ENCODE measurements at places on chromosomes 3 and 15.
A peak's percentile ranks its signal among the peaks of the same experiment; 100 is the strongest.

- DNase-seq: no peak
Observed at GRCh38 chr3:194540274-194540905, 53.6 kb upstream of the ATP13A3 start.

DNA sequence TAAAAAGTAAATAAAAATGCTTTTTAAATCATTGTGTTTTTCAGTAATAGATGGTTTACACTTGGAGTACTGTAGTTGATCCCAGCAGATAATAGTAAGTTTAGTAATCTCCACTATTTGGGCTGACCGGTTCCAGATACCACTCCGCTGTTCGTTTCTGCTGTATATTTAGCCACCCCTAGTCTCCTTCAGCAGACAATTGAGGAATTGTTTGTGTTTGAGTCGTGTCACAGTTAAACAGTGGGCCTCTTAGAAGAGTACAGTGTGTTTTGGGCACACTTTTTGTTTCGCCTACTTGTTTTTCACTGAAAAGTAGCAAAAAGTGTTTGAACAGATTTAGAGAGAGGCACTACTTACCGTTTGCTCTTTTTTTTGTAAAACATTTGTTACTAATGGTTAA is 33.2 kb downstream of the PAK2 start:
- DNase-seq: no peak

DNA sequence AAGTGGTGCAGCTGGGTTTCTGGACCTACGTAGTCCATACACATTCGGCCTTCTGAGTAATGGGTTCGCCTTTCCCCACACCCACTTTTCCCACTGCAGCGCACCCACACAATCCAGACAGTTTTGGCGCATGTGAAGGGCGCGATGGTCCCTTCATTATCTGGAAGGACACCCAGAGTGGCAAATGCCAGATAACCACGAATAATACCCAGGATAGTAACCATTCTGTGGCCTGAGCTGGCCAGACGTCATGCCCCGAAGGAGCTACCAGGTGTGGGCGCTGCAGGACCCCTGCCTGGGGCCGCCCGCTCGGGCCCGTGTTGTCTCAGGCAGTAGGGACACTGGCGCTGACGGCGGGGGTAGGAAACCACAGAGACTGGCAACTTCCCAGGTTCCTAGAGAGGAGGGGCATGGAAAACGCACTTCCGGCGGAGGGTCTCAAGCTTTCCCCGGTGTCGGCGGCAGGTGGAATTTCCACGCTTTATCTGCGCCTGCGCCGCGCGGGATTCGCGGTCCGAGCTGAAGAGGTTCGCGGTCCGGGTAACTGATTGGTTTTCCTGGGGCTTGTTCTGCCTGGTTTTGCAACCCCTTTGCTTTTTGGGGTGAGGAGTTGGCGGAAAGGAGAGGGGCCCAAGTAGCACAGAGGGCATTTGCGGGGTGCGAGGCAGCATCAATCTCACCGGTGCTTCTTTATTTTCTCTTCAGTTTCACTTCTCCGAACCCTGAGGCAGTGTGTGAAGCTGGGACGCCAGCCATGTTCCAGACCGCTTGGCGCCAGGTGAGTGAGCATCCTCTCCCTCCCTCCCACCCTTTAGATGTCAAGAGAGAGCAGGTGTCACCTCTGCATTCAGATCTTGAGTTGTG is at the start of gene ZNF620:
Gene ZNF620, plus strand, starts transcription at position 441 of the 864 bp plus-strand sequence. Its CDS starts 314 bp downstream, at position 755.
- DNase-seq: peak; percentile 85

DNA sequence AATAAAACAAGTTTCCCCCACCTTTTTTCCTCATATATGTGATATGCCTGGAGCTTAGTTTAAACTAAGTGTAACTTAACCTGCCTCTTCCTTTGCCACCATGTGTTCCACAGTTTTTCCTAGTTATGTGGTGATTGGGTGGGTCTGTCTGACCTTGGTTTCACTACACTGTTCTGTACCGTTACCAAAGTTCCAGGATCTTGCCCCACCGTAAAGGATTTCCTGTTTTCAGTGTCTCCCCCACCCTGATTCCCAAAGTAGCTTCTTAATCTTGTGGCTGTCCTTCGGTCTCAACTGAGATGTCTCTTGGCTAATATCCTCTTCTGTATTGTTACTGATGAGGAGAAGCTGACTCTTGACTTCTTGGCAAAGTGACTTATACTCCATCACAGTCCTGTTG is 6.4 kb upstream of the MGA start:
- DNase-seq: no peak

DNA sequence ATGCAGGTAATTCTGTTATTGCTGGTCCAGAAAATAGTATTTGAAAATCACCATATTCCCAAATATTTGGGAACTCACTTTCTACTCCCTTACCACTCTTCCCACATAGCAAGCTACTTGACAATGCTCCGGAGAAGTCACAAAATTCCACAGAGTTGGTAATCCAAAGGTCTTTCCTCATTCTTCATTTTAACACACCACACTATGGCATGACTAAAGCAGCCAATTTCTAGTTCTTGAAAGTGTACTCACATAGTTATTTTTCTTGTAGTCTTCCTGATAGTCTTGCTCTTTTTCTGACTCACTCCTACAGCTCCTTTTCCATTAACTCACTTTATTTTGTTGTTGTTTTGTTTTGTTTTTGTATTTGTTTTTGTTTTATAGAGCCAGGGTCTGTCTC is 67.2 kb downstream of the MYO9A start:
- DNase-seq: no peak

DNA sequence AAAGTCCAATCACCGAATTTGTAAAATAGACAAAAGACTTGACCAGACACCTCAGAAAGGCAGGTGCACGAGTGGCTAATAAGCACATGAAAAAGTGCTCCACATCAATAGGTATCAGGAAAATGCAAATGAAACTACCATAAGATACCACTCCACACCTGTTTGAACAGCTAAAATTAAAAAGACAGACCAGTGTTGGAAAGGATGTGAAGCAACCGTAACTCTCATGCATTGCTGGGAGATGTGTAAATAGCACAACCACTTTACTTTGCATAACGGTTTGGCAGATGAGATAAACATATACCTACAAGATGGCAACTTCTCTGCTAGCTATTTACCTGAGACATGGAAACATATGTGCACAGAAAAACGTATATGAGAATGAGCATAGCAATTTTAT is 56.9 kb downstream of the CADPS start:
- no peak for DNase-seq

GRCh38 chr3:8938021-8938420 is 25.3 kb downstream of the RAD18 start:
- no peak for DNase-seq

GRCh38 chr3:57060089-57060821 is at the start of gene SPATA12:
TSS of gene SPATA12 (plus strand) at chr3:57060664. CDS start at chr3:57073695, 13,031 bp downstream.
- no peak for DNase-seq

DNA sequence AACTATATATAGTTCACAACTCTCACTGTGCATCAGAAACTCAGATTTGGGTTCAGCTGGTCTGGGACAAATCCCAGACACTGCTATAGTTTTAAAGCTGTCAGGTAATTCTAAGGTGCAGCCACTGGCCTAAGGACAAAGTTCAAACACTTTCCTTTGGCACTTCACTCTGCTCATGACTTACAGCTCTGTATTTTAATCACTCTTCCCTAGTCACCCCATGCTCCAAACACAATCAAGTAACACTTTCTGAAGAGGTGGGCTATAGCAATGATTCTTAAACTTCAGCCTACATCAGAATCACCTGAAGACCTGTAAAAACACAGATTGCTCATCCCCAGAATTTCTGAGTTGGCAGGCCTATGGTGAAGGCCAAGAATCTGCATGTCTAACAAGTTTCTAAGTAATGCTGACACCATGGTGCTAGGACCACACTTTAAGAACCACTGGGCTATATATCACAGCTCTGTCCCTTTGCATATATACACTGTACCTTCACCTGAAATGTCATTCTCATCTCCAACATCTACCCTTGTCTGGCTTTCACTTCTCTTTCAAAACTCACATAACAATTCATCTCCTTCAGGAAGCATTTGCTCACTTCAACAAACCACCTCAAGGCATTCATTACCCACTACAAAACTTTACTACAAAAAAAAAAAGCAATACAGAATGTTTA is 21.4 kb downstream of the STAG1 start:
- DNase-seq: no peak

DNA sequence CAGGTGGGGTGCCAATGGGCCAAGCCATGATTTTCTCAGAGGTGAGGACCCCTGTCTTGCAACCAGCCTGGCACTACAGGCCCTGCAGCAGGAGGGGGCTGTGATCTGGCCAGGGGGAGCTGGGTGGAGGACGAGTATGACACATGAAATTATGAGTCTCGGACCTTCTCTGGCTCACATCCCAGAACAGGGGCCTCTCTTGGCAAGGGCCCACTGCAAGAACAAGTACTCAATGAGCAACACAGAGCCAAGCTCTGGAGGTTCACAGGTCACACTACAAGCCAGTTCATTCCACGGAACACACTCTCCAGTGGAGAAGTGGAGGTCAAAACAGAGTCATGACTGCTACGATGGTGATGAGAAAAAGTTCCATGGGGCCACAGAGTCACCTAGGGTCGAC is 28.3 kb downstream of the CCDC32 start:
- DNase-seq: no peak

- no peak for DNase-seq
Observed at GRCh38 chr3:155619118-155619915, 125.6 kb downstream of the PLCH1 start.

DNA sequence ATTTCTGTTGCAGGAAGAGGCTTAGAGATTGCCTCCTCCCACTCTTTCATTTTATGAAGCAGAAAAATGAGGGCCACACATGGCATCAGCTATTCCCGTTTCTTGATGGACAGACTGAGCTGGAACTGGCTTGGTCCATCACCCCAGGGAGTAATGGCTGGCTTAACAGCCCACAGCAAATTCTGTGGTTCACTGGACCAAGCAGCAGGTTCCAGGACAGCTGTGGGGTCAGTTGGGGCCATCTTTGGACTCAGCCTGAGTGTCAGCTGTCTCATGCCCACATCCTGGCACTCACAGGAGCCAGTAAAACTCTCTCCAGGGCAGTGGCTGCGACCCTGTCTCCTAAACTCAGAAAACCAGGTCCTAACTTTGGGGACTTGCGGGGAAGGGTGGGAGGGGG is 36.5 kb downstream of the ZDHHC19 start:
- DNase-seq: no peak

DNA sequence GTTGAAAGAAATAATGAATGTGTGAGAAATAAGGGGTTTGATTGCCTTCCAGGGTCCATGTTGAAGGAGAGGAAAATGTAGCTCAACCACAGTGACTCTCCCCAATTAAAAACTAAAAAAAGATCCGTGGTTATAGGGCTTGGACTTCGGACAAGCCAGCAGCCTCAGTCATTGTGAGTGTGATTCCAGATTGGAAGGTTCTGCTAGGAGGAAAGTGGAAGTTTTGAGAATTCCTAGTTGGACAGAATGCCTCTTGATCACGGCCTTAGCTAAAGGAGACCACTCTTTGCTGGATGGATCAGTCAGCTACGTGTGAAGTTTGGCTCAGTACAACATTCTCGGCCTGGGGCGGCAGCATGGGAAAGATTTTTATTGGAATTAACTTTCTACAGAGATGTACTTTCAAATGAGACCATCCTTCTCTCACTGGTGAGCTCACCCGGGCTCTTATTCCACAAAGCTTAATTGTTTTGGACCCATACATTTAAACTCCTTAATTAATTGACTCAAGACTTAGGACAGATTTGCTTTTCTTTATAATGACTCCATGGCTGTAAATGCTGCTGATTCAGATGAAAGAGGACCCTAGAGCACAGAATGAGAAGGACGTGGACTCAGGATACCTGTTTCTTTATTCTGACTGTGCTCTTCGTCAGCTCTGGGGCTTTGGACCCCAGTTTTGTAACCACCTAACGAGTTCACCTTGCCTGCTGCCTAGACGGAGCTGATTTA is 27.5 kb downstream of the FLNB start:
- no peak for DNase-seq

GRCh38 chr15:100909565-100909964 is 9.6 kb upstream of the LRRK1 start:
- DNase-seq: no peak

- DNase-seq: no peak
Observed at GRCh38 chr3:182138393-182138792, 426.7 kb downstream of the SOX2 start.

DNA sequence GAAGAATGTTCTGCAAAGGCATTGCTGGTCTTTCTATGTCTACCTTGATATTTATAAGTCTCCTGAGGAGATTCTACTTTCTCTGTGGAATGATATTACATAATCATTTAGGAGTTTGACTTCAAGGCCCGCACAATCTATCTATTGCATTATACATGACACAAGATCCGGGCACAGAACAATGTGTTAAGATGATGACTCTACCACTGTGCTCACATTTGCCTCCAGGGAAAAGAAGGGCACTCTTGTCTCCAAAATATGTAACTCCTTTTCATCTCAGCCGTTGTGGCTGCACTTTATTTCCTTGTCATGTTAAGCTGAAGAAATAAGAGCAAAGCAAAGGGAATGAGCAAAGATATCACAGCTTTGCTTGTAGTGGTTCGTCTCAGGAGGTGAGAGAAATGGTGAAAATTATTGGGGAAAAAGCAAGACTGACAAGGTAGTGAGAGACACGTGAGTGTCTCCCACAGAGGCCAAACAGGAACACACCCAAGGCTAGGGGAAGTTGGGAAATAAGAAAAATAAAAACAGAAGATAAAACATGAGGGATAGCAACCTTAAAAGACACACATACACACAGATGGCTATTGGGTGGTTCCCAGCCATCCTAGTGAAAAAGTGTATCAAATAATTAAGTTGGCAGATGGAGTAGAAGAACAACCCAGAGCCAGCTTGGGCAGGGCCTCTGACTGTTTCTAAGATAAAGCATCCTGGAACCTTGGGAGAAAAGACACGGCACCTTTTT is 184.3 kb downstream of the P3H2 start:
- DNase-seq: no peak

GRCh38 chr15:99409560-99409959 is 156.2 kb upstream of the MEF2A start:
- DNase-seq: no peak

GRCh38 chr15:80769153-80769828 is 9.9 kb upstream of the CEMIP start:
- no peak for DNase-seq

GRCh38 chr15:80179935-80180334 is 27.1 kb downstream of the FAH start:
- no peak for DNase-seq

DNA sequence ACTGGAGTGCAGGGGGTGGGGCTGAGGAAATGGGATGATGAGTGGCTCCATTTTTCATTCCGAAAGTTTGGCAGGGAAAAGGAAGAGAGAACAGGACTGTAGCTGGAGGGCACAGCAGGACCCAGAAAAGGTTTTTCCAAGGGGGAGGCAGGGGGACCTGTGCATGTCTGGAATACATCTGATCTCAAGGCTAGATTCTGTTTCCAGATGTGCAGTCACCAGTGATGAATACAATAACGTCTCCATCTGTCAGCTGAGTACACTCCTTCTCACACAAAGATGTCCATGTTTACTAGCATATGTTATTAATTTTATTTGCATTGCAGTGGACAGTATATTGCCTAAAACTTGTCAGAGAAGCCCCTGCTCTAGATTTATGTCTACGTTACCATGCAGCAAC is 39.9 kb upstream of the PRTG start:
- no peak for DNase-seq

- no peak for DNase-seq
Observed at GRCh38 chr3:124360563-124360962, 368.6 kb upstream of the ROPN1 start.
